ENCODE measurements at places on chromosomes 6 and 20.

GRCh38 chr20:32386091-32386490 is 28.0 kb downstream of the ASXL1 start:
- peaks cover 29% of the 10 kb centered on the region for H3K4me1 ChIP-seq
- no peaks in the 10 kb centered on the region for H3K27me3 ChIP-seq
- H3K27ac ChIP-seq = peak overlapping the region; percentile 53
- no peak overlapping the region for H3K4me3 ChIP-seq
- DNase-seq = no peak
- peaks cover 17% of the 10 kb centered on the region for H3K36me3 ChIP-seq

GRCh38 chr6:109202409-109203264 is 107.3 kb downstream of the CEP57L1 start:
- DNase-seq = no peak
- H3K4me3 ChIP-seq = no peak overlapping the region
- no peaks in the 10 kb centered on the region for H3K27me3 ChIP-seq
- no peaks in the 10 kb centered on the region for H3K36me3 ChIP-seq

DNA sequence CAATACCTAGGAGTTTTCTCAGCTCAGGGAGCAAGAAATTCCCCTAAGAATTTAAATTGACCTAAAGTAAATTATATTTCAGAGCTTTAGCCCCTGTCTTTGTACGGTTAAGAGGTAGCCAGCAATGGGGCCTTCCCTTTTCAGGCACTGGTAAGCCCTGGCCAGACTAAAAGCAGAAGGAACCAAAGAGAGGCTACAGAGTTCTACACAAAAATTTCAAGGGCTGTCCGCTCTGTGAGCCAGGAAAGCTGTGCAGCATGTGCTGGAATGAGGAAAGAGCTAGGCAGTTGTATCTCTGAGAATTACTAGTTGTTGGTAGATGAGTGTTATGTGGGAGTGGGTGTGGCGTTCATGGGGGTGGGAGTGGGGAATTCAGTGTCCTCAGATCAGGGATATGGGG is 96.3 kb upstream of the MAFB start:
- no peak overlapping the region for H3K27ac ChIP-seq
- H3K36me3 ChIP-seq = no peaks in the 10 kb centered on the region
- no peaks in the 10 kb centered on the region for H3K4me1 ChIP-seq
- H3K4me3 ChIP-seq = no peak overlapping the region
- DNase-seq = no peak

- peaks cover 18% of the 10 kb centered on the region for H3K27me3 ChIP-seq
- H3K36me3 ChIP-seq = peaks cover 3% of the 10 kb centered on the region
- H3K4me3 ChIP-seq = no peak overlapping the region
- DNase-seq = peak; percentile 46
- H3K27ac ChIP-seq = no peak overlapping the region
Observed at GRCh38 chr6:41182069-41183034, 18.6 kb downstream of the TREML2 start.

GRCh38 chr6:163808871-163809270 is 394.4 kb downstream of the QKI start:
- H3K36me3 ChIP-seq = no peaks in the 10 kb centered on the region
- DNase-seq = no peak
- H3K4me3 ChIP-seq = no peak overlapping the region
- no peak overlapping the region for H3K27ac ChIP-seq
- no peaks in the 10 kb centered on the region for H3K4me1 ChIP-seq

DNA sequence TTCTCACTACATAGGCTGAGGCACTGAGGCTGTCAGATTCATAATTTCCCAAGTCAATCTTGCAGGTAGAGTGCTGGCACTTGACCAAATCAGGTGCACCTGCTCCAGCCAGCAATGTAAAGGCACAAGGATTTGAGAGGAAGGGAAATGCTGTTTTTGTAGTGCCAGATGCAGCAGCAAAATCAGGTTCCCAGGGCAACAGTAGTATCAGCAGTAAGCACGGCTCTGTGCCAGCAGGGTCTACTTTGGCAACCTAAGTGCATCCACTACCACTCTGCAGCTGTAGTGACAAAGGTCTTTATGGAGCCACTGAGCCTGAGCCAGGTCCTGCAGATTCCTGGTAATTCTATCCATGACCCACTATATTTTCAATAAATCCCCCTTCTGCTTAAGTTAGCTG is 329.5 kb downstream of the TPBG start:
- no peak overlapping the region for H3K4me3 ChIP-seq
- H3K27ac ChIP-seq = no peak overlapping the region
- peaks cover 27% of the 10 kb centered on the region for H3K27me3 ChIP-seq
- DNase-seq = no peak
- no peaks in the 10 kb centered on the region for H3K36me3 ChIP-seq

GRCh38 chr6:164346631-164347030 is 932.1 kb downstream of the QKI start:
- no peaks in the 10 kb centered on the region for H3K4me1 ChIP-seq
- no peak overlapping the region for H3K27ac ChIP-seq

GRCh38 chr20:54980103-54980960 is 504.9 kb downstream of the DOK5 start:
- H3K4me3 ChIP-seq = no peak overlapping the region
- H3K27ac ChIP-seq = no peak overlapping the region
- no peak for DNase-seq
- no peaks in the 10 kb centered on the region for H3K36me3 ChIP-seq
- no peaks in the 10 kb centered on the region for H3K4me1 ChIP-seq

DNA sequence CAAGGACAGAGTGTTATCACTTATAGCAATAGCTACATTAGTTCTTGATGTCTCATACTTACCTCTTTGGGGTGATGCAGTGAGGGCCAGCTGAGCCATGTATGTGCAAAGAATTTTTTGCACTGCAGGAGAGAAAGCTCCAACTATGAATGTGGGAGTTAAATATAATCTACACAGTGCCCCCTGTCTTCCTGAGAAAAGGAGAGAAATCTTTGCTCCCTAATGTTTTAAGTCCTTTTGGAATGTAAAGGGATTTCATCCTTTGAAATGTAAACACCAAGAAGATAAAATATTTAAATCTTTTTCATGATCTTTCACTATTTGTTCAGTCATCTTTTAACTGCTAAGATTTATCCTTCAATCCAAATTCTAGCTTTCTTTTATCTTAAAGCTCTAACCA is 822.1 kb downstream of the TENT5A start:
- H3K4me1 ChIP-seq = no peaks in the 10 kb centered on the region
- H3K4me3 ChIP-seq = no peak overlapping the region
- no peaks in the 10 kb centered on the region for H3K36me3 ChIP-seq
- H3K27ac ChIP-seq = no peak overlapping the region
- H3K27me3 ChIP-seq = no peaks in the 10 kb centered on the region

GRCh38 chr6:17418281-17419188 is 25.1 kb downstream of the CAP2 start:
- no peak overlapping the region for H3K4me3 ChIP-seq
- DNase-seq = no peak
- H3K36me3 ChIP-seq = no peaks in the 10 kb centered on the region
- H3K27ac ChIP-seq = no peak overlapping the region

DNA sequence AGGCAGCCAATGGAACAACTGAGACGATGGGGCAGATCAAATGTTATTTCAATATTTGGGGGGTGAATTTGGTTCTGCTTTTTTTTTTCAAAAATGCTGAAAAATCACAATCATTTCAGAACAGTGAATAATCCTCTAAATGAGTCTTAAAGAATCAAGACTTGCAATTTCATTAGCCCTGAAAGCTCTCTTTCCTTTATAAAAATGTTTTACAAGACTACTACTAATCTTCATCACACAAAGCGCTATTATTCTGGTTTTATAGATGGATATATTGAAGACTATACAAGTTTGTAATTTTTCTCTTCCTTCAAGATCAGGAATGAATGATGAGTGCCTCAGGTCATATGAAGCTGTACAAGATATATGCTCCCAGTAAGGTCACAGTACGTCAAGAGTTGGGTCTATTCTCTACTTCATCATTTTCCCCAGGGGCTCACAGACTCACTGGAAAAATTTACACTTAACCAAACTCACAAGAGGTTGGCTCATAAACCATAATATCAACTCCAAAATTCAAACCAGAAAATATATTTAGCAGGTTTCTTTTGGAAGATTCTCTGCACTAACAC is 19.5 kb downstream of the RNF24 start:
- no peak overlapping the region for H3K4me3 ChIP-seq
- H3K36me3 ChIP-seq = peaks cover 3% of the 10 kb centered on the region
- H3K4me1 ChIP-seq = peaks cover 16% of the 10 kb centered on the region
- no peak for DNase-seq
- H3K27ac ChIP-seq = peak overlapping the region; percentile 19
- no peaks in the 10 kb centered on the region for H3K27me3 ChIP-seq

DNA sequence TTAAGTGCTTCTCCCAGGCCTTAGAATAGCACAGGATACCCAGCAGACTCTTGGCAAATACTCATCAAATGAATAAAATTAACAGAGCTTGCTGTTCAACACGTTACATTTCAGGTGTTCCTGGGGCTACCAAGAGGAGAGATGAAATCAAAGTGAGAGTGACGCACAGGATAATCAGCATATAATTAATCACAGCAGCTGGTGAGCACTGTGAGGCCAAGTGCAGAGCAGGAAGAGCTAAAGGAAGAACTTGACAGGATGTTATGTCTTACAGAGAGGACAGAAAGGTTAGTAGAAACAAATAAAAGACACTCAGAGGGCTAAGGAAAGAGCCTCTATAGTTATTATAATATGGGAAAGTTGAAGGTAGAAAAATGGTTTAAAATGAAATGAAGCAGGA is 8.8 kb downstream of the PPIL1 start:
- no peak for DNase-seq
- H3K36me3 ChIP-seq = peaks cover 35% of the 10 kb centered on the region
- peaks cover 26% of the 10 kb centered on the region for H3K4me1 ChIP-seq
- no peak overlapping the region for H3K4me3 ChIP-seq
- H3K27ac ChIP-seq = peak overlapping the region; percentile 70

DNA sequence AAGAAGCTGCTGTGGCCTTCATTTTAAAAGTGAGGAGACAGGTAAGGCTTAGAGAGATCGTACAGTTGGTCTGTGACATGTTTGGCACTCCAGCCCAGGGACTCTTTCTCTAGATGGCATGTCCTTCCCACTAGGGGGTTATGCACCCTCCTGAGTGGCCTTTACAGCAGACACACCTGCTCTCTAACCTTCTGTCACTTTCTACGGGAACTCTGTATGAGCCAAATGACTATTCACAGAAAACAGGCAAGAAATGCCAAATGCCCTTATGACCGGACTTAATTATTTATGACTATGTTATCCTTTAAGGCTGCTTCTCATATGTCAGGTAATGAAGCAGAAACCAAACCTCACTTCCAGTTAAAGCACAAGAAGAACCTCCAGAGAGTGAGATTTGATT is 91.2 kb downstream of the MAP3K5 start:
- H3K36me3 ChIP-seq = peaks cover 30% of the 10 kb centered on the region
- no peak for DNase-seq
- H3K4me1 ChIP-seq = peaks cover 42% of the 10 kb centered on the region
- H3K4me3 ChIP-seq = no peak overlapping the region

DNA sequence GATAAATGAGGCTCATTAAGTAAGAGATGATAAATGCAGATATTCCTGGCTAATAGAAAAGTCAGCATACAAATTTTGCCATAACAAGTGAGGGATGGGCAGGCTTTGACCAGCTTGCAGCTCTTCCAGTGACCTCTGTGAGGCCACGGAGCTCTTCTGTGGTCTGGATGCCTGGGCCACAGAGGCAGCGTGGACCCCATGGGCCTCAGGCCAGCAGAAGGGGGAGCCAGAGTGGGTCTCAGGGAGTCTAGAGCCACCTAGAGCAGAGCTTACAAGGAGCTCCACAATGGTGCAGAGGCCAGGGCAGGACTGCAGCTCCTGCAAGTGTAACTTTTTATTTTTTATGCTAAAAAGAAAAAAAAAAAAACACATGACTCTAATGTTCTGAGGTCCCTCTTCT is 165.1 kb downstream of the ARID1B start:
- no peak overlapping the region for H3K27ac ChIP-seq
- no peak for DNase-seq
- no peak overlapping the region for H3K4me3 ChIP-seq

GRCh38 chr6:53410508-53411258 is 61.9 kb upstream of the ELOVL5 start:
- H3K4me3 ChIP-seq = no peak overlapping the region
- no peak overlapping the region for H3K27ac ChIP-seq
- H3K36me3 ChIP-seq = no peaks in the 10 kb centered on the region
- DNase-seq = peak; percentile 50
- H3K27me3 ChIP-seq = no peaks in the 10 kb centered on the region
- H3K4me1 ChIP-seq = peaks cover 4% of the 10 kb centered on the region

GRCh38 chr20:63495741-63496595 is 2.9 kb downstream of the EEF1A2 start:
- peak; percentile 73 for DNase-seq
- no peaks in the 10 kb centered on the region for H3K36me3 ChIP-seq
- H3K4me3 ChIP-seq = peak overlapping the region; percentile 58
- H3K27me3 ChIP-seq = peaks cover 27% of the 10 kb centered on the region
- peaks cover 5% of the 10 kb centered on the region for H3K4me1 ChIP-seq

DNA sequence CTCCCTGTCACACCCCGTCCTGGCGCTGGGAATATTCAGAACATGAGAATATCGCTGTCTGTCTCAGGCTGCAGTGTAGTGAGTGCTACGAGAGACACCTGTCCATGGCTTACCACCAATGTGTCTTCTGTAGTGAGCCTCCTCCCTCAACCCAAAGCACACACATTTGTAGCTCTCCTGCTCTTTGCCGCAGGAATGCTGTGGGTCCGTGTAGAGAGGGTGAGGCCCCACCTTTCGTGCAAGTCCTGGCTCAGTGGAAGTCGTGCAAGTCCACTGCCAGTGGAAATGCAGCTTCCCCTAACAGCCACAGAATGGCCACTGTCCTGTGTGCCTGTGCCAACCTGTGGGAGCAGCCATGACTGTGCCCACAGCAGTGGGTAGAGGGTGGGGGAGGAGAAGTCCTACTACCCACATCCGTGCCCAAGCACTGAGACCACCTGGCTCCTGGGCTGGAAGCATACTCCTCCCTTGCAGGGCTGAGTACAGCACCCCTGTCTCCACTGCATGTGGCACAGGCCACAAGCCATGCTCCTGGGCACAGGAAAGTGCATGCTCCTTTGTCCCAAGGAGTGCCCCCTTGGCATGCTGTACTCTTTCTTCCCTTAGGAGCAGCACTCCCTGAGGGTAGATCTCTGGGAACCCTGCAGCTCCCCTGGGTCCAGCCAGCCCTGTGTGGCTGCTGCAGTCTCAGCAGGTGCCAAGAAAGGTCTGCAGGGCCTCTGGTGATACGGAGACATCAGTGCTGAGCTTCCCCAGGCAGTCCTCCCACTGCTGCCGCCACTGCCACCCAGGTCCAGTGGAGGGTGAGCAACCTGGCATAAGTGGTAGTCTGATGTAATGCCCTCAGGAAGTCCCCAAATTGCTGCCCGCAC is 28.0 kb downstream of the IGF2R start:
- H3K27me3 ChIP-seq = no peaks in the 10 kb centered on the region
- peaks cover 39% of the 10 kb centered on the region for H3K36me3 ChIP-seq
- peaks cover 61% of the 10 kb centered on the region for H3K4me1 ChIP-seq
- peak overlapping the region; percentile 40 for H3K4me3 ChIP-seq
- DNase-seq = no peak

GRCh38 chr6:37175332-37176267 is 5.6 kb downstream of the PIM1 start:
- no peaks in the 10 kb centered on the region for H3K27me3 ChIP-seq
- H3K4me1 ChIP-seq = peaks cover 56% of the 10 kb centered on the region
- peaks cover 66% of the 10 kb centered on the region for H3K36me3 ChIP-seq

All from effector memory CD8-positive, alpha-beta T cell (primary cell).